ENCODE measurements at places on chromosomes 4 and X. TPM values are rescaled to one million over a fixed set of nuclear protein-coding genes. Genes with fewer than 3 reads are reported as not detected.

GRCh38 chr4:99248714-99249113 lies 29.7 kb upstream of the ADH6 start:
- no peak overlapping the region for H3K27ac ChIP-seq
- H3K36me3 ChIP-seq, result no peaks in the 10 kb centered on the region
- no peaks in the 10 kb centered on the region for H3K27me3 ChIP-seq

Gene PRDM8
- 3.4 TPM for total RNA-seq

DNA sequence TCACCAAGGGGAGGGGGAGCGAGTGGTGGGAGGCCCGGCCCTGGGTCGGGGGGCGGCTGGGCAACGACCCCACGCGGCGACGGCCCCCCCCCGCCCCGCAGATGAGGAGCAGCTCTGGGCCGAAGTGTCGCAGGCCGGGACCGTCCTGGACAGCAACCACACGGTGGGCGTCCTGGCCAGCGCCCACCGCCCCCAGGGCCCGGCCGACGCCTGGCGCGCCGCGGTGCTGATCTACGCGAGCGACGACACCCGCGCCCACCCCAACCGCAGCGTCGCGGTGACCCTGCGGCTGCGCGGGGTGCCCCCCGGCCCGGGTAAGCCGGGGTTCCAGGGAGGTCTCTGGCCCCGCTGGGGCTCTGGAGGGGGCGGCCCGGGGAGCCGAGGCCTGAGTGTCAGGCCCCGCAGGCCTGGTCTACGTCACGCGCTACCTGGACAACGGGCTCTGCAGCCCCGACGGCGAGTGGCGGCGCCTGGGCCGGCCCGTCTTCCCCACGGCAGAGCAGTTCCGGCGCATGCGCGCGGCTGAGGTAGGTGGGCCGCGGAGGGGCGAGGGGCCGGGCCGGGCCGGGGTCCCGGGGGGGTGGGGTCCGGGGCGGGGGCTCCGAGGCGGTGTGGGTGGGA lies 8.7 kb upstream of the FGFRL1 start:
- peaks cover 58% of the 10 kb centered on the region for H3K27me3 ChIP-seq
- H3K4me1 ChIP-seq, result peaks cover 45% of the 10 kb centered on the region
- no peak for DNase-seq
- H3K27ac ChIP-seq, result no peak overlapping the region
- no peak overlapping the region for H3K4me3 ChIP-seq

DNA sequence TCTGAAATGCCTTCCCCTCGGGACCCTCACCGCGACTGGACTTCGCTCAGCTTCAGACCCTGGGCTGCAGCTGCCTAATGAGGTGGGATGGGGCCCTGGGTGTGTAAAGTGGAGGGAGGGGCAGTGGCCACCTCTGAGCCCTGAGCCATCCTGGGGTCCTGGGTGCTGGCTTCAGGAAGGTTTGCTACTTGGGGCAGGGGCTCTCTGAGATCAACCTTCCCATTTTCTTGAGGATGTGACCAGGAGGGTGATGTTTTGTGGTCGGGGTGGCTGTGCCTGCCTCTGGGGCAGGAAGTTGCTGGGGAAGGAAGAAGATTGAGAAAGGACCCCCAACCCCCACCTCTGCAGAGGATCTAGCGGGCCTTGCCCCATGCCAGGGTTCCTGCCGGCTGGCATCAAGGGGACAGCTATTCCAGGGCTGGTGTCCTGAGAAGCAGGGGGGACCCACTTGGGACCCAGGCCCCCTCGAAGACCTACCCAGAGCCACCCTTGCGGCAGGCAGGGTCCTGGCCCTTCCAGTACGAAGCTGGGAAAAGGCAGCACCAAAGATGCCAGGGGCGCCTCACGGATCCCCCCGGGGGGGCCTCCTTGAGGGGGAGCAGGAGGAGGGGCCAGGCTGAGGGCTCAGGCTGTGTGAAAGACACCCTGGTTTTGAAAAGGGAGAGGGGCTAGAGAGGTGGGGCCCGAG lies 6.5 kb downstream of the SH3BP2 start:
- H3K27ac ChIP-seq, result peak overlapping the region; percentile 96
- H3K36me3 ChIP-seq, result no peaks in the 10 kb centered on the region
- DNase-seq, result peak; percentile 88
- H3K4me3 ChIP-seq, result peak overlapping the region; percentile 35

GRCh38 chr4:44522761-44523445 lies 74.3 kb upstream of the KCTD8 start:
- H3K27ac ChIP-seq, result no peak overlapping the region
- no peaks in the 10 kb centered on the region for H3K27me3 ChIP-seq
- no peak overlapping the region for H3K4me3 ChIP-seq
- no peaks in the 10 kb centered on the region for H3K4me1 ChIP-seq
- no peak for DNase-seq

- H3K27me3 ChIP-seq, result no peaks in the 10 kb centered on the region
- H3K27ac ChIP-seq, result no peak overlapping the region
- H3K4me1 ChIP-seq, result no peaks in the 10 kb centered on the region
- H3K36me3 ChIP-seq, result no peaks in the 10 kb centered on the region
- H3K4me3 ChIP-seq, result no peak overlapping the region
- no peak for DNase-seq
These were observed 107.2 kb downstream of the AKAP4 start for GRCh38 chrX:50093625-50094024.

Gene TRO
- total RNA-seq, result 4.2 TPM

DNA sequence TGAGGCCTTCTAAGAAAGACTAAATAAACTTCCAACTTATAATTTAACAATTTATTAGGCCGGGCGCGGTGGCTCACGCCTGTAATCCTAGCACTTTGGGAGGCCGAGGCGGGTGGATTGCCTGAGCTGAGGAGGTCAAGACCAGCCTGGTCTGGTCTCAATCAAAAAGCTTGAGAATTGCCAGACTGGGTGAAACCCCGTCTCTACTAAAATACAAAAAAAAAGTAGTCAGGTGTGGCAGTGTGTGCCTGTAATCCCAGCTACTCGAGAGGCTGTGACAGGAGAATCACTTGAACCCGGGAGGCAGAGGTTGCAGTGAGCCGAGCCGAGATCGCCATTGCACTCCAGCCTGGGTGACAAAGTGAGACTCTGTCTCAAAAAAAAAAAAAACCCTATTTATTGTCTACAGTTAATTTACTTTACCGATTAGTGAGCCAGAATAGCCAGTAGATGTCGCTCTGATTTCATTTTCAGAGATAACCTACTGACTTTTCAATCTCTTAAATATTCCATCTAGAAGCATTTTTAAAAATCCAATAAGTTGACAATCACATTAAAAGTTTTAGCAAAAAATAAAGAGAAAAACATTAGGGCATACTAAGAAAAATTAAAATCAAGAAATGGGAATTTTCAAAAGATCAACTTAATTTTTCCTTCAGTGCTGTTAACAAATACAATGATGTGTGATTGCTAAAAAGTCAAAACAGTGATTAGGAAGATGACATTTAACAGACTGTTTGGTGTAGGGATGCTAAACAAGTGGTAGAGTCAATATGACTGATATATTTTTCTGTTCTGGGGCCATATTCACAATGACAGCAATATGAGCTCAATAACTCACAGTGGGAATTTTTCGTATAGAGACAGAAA lies 4.3 kb upstream of the SHROOM3 start:
- H3K27ac ChIP-seq, result no peak overlapping the region
- H3K4me3 ChIP-seq, result no peak overlapping the region
- peaks cover 13% of the 10 kb centered on the region for H3K4me1 ChIP-seq
- no peaks in the 10 kb centered on the region for H3K36me3 ChIP-seq
- DNase-seq, result no peak

Gene HAUS7
- total RNA-seq, result 30.4 TPM

GRCh38 chrX:38657562-38657961 lies 96.2 kb downstream of the TSPAN7 start:
- no peaks in the 10 kb centered on the region for H3K27me3 ChIP-seq
- H3K4me1 ChIP-seq, result no peaks in the 10 kb centered on the region
- H3K36me3 ChIP-seq, result no peaks in the 10 kb centered on the region
- H3K4me3 ChIP-seq, result no peak overlapping the region
- H3K27ac ChIP-seq, result no peak overlapping the region
- no peak for DNase-seq

DNA sequence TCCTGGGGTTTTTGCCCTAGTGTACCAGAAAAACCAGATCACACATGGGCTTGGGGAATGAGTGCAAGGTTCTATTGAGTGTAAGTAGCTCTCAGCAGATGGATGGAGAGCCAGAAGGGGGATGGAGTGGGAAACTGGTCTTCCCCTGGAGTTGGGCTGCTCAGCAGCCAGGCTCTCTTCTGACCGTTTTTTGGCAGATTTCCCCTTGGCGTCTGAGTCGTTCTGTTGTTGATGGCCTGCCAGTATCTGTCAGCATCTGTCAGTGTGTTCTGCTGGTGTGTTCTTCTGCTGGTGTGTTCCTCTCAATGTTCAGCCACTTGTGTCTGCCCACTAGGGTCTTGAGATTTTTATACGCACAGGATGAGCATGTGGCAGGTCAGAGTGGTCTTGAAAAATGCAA lies 633.9 kb upstream of the CPEB2 start:
- no peaks in the 10 kb centered on the region for H3K36me3 ChIP-seq
- no peaks in the 10 kb centered on the region for H3K27me3 ChIP-seq
- H3K27ac ChIP-seq, result no peak overlapping the region
- no peak for DNase-seq
- no peak overlapping the region for H3K4me3 ChIP-seq
- H3K4me1 ChIP-seq, result no peaks in the 10 kb centered on the region

DNA sequence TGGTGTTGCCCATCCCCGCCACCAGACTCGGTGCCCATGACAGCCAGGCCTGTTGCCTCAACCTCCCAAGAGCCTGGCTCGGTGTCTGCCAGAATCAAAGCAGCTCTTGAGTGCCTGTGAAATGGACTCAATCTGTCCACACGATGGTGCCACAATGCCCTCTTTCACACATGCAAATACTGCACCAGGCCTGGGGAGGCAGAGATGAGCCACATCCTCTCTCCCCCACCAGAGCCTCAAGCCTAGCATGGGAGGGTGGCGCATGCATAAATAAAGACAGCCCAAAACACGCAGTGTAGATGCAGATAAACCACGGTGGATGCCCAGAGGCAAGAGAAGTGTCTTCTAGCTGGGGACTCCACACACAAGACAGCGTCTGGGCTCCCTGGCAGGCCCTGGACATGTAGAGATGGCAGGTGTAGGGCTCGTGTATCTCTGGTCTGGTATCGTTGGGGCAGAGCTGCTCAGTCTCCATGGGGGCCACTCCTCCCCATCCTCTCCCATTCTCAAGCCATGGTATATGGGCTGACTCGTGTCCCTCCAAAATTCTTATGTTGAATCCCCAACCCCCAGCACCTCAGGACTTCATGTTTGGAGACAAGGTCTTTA lies 65.6 kb downstream of the JAKMIP1 start:
- H3K36me3 ChIP-seq, result no peaks in the 10 kb centered on the region
- H3K4me3 ChIP-seq, result no peak overlapping the region

- peaks cover 2% of the 10 kb centered on the region for H3K27me3 ChIP-seq
- H3K4me3 ChIP-seq, result peak overlapping the region; percentile 80
- DNase-seq, result peak; percentile 90
- peak overlapping the region; percentile 97 for H3K27ac ChIP-seq
- H3K36me3 ChIP-seq, result peaks cover 23% of the 10 kb centered on the region
- peaks cover 11% of the 10 kb centered on the region for H3K4me1 ChIP-seq
These were observed 560 bp upstream of the TMSB4X start for GRCh38 chrX:12974305-12974795.

- no peaks in the 10 kb centered on the region for H3K36me3 ChIP-seq
- H3K4me1 ChIP-seq, result no peaks in the 10 kb centered on the region
- DNase-seq, result no peak
- H3K4me3 ChIP-seq, result no peak overlapping the region
- H3K27me3 ChIP-seq, result no peaks in the 10 kb centered on the region
These were observed 37.6 kb downstream of the GLUD2 start for GRCh38 chrX:121084903-121085611.

DNA sequence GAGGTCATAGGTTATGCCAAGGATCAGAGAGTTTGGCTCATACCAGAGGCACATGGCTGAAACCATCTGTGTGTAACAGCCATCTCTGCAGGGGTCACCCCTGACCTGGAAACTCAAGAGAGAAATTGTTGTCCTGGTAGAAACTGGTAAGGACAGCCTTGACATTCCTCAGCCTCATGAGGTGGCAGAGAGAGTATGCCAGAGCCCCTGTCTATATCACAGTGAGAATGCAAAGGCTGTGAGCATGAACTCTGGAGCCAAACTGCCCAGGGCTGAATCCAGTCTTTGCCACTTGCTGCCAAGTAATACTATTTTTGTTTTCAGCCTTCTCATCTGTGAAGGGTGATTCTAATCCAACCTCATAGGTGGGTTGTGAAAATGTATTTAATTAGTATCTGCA lies 37.1 kb upstream of the CCDC149 start:
- H3K4me3 ChIP-seq, result no peak overlapping the region
- DNase-seq, result no peak
- H3K36me3 ChIP-seq, result no peaks in the 10 kb centered on the region
- no peaks in the 10 kb centered on the region for H3K4me1 ChIP-seq

DNA sequence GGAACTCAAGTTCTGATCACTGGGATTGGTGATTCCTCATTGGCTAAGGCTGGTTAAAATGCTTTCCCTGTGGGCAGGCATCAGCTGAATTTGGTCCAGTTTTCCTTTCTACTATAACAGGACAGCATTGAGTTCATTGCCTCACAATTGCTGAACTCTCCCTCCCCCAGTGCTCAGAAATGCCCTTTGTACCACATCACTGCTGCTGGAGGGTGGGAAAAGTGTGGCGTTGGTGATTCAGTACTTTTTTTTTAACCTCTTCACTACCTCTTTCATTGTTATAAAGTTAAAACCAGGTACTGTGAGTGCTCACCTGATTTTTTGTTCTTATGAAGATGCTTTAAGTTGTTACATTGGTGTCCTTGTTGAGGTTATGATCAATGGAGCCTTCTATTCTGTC lies 69.3 kb upstream of the IL2 start:
- H3K36me3 ChIP-seq, result no peaks in the 10 kb centered on the region
- no peak overlapping the region for H3K4me3 ChIP-seq
- no peak overlapping the region for H3K27ac ChIP-seq
- no peak for DNase-seq
- H3K27me3 ChIP-seq, result no peaks in the 10 kb centered on the region
- no peaks in the 10 kb centered on the region for H3K4me1 ChIP-seq

Gene TLR2
- 167 TPM for total RNA-seq

DNA sequence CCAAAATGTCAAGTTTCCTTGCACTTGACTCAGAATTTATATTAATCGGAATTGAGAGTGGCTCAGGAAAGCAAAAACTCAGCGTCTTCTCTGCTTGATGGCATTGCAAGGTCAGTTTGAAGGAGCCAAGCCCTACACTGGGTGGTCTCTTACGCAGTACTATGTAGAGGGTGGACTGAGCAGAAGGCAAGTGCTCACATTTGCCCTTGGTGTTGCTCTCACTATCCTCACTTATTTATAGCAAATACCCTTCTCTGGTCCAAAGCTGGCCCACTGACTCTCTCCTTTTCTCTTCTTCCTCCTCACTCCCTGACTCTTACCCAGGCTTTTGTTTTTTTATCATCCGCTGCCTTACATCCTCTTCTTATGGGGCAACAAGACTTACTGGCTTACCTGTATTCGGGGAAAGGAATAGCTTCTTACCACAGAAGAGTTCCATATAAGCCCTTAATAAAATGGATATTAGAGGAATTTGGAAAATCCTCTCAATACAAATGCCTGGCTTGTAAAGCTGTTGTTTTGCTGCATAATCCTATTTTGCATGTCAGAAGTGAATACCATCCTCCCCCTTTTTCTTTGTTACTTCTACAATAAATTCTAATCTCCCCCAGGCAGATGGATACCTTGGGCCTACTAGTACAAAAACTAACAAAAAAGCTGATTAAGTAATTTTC lies 24.8 kb upstream of the GATB start:
- H3K4me1 ChIP-seq, result no peaks in the 10 kb centered on the region
- H3K27ac ChIP-seq, result no peak overlapping the region
- H3K4me3 ChIP-seq, result no peak overlapping the region
- DNase-seq, result no peak
- no peaks in the 10 kb centered on the region for H3K36me3 ChIP-seq
